ENCODE measurements at places on chromosomes 4 and X.

- DNase-seq: no peak
Measured at GRCh38 chr4:154367659-154368058, 123.9 kb downstream of the DCHS2 start.

DNA sequence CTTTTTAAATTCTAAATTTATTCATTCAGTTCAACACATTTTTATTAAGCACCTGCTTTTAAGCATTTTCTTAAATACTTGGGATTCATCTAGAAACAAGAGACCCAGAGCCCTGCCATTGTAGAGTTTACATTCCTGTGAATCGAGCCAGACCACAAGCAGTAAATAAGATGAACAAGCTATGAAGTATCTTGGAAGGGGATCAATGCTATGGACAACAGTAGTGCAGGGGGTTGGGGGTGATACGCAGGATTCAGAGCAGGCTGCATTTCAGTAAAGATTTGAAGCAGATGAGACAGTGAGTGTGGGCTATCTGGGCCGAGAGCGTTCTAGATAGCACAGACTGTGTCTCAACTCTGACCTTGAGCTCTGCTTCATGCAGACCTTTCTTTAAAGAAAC is 35.1 kb downstream of the CLDN22 start:
- DNase-seq: no peak

GRCh38 chr4:131054489-131055019 is 1958.6 kb downstream of the C4orf33 start:
- no peak for DNase-seq

- DNase-seq: no peak
Measured at GRCh38 chr4:137768881-137769280, 236.6 kb upstream of the PCDH18 start.

DNA sequence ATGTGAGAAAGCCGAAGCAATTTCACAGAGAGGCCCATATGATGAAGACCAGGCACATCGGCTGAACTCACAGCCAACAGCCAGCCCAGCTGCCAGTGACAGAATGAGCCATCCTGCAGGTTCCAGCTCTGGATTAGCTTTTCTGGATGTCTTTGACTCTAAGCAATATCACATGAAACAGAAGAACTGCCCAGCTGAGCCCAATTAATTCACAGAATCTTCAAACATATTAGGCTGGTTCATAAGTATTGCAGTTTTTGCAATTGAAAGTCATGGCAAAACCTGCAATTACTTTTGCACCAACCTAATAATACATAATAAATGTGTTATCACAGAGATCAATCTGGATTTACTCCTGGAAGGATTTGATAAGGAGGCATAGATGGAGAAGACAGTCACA is 299.9 kb downstream of the RAB28 start:
- no peak for DNase-seq

GRCh38 chr4:105657117-105657765 is 51.2 kb downstream of the INTS12 start:
- no peak for DNase-seq

- no peak for DNase-seq
Measured at GRCh38 chr4:1644891-1645657, 39.0 kb downstream of the FAM53A start.

DNA sequence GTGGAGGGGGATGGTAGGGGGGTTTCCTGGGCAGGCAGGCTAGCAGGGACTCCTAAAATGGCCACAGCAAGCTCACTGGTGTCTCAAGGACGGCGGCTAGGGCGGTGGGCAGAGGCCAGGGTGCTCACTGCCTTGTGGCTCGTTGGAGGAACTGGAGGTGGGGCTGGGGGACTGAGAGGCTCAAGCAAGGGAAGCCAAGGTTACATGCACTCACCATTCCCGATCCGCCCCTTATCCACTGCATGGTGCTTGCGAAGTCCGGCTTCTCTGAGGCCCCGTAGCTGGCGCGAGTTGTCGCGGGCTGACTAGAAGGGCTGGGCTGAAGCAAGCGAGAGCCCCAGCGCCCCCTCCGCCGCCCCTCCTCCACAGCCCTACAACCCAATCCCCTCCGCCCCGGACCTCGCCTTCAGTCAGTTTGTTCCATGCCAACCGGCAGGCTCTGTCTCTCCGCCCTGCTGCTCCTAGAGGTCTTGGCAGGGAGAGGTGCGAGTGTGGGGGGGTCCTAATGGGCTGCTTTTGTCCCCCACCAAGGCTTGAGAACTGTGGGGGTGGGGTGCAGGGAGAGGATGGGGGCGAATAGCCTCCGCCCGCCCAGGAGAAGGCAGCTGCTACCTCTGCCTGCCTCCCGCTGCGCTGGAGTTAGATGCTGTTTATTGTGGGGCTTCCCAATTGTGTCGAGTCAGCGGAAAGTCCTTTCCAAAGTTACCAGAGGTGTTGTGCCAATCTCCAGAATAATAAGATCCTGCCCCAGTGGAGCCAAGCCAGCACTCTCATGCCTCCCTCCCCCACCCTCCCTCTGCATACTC is at the start of gene ARHGEF9:
Gene ARHGEF9, minus strand, starts transcription at position 313 of the 806 bp plus-strand sequence. Its CDS starts 69 bp downstream, at position 244.
- no peak for DNase-seq

GRCh38 chrX:351736-352135 is 33.1 kb upstream of the GTPBP6 start:
- DNase-seq: no peak

GRCh38 chr4:2259036-2259540 is 2.8 kb downstream of the MXD4 start:
- DNase-seq: no peak

- no peak for DNase-seq
Measured at GRCh38 chrX:30654989-30655607, 1.9 kb downstream of the GK start.

DNA sequence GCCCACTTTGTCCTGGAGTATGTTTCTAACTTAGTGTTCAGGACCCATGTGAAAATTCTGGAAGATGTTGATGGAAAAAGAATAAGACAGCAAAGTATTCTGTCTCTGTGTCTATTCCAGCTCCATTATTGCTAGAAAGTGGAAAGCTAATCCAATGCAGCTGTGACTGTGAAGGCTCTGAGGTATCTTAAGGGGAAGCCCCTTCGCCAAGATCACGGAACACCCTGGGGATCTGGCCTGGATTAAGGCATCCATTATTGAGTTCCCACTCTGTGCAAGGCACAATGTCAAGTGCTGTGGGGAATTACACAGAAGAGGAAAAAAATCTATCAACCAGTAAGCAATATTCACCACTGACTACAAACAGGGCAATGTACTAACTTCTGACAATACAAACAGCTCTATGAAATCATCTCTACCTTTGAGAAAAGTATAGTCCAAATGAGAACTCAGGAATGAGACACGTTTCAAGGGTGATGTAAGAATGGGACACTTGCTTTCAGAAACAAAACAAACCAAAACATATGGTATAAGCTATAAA is 222.1 kb downstream of the LDB2 start:
- no peak for DNase-seq

DNA sequence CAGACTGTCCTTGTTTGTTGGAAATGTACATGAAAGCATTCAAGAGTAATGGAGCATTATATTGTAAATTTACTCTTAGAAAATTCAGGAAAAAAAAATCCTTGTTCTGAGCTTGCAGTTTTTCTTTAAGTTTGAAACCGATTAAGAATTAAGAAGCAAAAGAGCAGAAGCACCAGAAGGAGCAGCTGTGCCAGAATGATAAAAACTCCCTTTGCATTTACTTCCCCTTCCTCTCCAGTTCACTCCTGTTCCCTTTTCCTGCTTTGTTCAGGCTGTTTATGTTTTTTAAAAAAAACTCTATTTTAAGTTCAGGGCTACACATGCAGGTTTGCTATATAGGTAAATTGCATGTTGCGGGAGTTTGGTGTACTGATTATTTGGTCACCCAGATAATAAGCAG is 90.3 kb downstream of the ATOH1 start:
- DNase-seq: no peak

DNA sequence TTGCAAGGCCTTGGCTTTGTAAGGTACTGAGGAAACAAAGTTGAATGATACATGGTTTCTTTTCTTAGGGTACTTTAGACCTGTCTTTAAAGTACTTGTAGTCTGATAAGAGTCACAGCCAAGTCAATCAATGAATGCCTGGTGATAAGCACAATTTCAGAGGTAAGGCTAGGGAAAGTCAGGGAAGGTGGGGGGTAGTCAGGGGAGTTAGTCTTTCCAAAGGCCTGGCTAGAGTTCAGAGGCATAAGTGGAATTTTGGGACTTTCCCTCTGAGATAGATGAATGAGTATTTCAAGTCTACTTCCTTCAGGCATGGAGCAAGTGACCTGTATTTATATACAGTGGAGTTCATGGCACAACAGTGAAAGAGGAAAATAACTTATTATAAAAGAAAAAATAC is 78.3 kb downstream of the SLC4A4 start:
- no peak for DNase-seq

DNA sequence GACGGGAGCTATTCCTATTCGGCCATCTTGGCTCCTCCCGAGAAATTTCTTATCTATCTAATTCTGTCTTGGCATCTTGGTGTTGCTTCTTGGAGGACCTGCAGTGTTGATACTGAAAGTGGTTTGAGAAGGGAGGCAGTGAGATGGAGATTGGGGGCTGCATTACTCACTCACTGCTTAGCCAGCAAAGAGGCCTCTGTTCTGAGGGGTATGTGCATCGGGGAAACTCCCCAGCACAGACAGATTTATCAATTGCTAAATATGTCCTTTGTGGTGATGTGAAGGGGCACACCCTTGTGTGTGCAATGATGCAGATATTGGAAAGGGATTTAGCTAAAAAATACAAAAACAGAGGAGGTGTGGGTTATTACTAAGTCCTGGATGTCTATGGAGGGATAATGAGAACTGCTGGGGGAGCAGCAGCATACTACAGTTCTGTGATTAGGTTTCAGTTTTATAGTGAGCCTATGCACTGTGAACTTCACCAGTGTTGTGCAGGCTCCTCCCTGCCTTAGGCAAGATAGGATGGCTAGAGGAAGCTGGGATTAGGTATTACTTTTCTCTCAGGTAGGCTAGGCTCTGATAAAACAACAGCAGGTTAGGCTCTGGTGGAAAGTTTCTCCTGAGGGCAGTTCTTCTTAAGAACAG is 279.0 kb downstream of the HS3ST1 start:
- DNase-seq: no peak

GRCh38 chr4:77002321-77003107 is 53.0 kb downstream of the SEPTIN11 start:
- DNase-seq: no peak

- no peak for DNase-seq
Measured at GRCh38 chr4:7772711-7773385, 166.8 kb downstream of the AFAP1 start.

DNA sequence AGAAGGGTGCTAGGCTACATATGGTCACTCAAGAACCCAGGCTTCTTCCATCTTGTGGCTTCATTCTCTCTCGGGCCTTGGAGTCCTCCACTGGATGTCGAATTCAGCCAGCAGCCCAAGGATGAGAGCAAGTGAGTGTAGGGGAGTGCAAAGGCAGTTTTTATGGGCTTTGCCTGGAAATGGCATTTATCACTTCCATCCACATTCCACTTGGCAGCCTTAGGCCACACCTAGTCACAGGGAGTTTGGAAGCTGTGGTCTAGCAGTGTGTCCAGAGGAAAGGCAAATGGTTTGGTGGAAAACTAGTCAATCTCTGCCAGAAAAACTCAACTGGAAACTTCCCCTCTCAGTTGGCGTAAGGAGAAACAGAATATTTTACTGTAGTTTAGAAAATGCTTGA is 59.0 kb downstream of the NHS start:
- DNase-seq: no peak

DNA sequence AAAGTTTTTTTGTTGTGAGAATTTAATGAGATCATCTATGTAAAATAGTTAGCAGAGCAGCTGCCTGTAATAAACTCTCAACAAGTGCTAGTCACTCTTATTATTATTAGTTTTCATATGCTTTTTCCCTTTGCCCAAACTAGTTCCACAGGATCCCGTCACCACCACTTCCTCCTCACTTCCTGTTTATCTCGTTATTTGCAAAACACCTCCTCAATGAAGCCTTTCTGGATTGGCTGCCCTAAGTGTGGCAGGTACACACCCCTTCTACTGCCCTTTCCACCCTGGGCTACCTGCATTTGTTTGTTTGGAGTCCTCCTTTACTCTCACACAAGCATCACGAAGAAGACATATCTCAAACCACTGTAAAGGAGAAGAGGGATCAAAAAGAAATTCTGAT is 54.4 kb upstream of the KLF3 start:
- DNase-seq: no peak

DNA sequence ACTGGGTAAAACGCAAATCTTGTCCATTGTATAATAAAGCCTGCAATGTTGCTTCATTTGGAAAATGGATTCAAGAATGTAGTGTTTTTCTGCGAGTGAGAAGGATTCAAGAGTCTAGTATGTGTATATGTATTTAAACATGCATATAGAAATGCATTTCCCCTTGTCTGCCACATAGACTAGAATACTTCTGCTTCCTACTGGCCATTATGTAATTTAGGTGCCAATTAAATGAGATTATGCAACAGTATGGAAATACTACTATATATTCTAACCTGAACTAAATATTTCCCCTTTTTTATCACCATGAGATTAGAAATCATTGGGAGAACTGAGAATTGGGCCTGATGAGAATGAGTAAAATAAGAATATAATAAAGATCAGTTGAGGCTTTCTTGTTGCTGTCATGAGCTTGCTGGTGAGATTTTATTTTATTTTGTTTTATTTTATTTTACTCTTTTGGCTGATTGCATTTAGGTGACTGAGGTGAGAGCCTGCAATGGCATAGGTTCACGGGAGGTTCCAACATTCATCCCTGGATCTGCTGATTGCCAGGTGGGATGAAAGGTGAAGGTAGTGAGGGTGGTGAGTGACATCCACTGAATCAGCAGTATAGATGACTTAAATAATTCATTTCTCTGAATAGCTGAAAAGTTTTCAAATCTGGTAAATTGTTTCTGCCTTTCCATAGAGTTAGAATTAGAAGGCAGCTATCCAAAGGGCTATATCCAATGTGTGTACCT is 95.6 kb upstream of the SLC4A4 start:
- DNase-seq: no peak

- no peak for DNase-seq
Measured at GRCh38 chr4:111842336-111842735, 302.9 kb upstream of the FAM241A start.

GRCh38 chr4:38132843-38133662 is 172.9 kb downstream of the PTTG2 start:
- no peak for DNase-seq

GRCh38 chrX:20653070-20653469 is 386.4 kb upstream of the RPS6KA3 start:
- no peak for DNase-seq

GRCh38 chr4:122776916-122777315 is 44.4 kb downstream of the BBS12 start:
- no peak for DNase-seq

- DNase-seq: no peak
Measured at GRCh38 chrX:56798866-56799758, 70.1 kb downstream of the NBDY start.

DNA sequence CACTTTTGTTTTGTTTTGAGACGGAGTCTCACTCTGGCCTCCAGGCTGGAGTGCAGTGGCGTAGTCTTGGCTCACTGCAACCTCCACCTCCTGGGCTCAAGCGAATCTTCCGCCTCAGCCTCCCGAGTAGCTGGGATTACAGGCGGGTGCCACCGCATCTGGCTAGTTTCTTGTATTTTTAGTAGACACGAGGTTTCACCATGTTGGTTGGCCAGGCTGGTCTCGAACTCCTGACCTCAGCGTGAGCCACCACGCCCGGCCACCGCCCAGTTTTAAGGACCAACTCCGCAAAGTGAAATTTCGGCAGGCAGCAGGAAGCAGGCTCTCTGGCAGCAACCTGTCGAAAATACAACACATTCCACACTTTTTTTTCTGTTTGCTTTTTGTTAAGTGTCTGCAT is 13.4 kb downstream of the DHRSX start:
- no peak for DNase-seq

GRCh38 chr4:119211867-119212233 is 663 bp upstream of the USP53 start:
- peak; percentile 4 for DNase-seq
